CD4-positive, alpha-beta T cell treated with Interleukin-15 for 4 hours (primary cell): ENCODE measurements at places on chromosomes 12 and 14.

- no peak for DNase-seq
These were observed 59.7 kb downstream of the RASSF3 start for GRCh38 chr12:64670019-64670418.

- no peak for DNase-seq
These were observed 42.8 kb downstream of the KDM2B start for GRCh38 chr12:121537814-121538698.

- no peak for DNase-seq
These were observed 17.1 kb upstream of the PAWR start for GRCh38 chr12:79707830-79708229.

DNA sequence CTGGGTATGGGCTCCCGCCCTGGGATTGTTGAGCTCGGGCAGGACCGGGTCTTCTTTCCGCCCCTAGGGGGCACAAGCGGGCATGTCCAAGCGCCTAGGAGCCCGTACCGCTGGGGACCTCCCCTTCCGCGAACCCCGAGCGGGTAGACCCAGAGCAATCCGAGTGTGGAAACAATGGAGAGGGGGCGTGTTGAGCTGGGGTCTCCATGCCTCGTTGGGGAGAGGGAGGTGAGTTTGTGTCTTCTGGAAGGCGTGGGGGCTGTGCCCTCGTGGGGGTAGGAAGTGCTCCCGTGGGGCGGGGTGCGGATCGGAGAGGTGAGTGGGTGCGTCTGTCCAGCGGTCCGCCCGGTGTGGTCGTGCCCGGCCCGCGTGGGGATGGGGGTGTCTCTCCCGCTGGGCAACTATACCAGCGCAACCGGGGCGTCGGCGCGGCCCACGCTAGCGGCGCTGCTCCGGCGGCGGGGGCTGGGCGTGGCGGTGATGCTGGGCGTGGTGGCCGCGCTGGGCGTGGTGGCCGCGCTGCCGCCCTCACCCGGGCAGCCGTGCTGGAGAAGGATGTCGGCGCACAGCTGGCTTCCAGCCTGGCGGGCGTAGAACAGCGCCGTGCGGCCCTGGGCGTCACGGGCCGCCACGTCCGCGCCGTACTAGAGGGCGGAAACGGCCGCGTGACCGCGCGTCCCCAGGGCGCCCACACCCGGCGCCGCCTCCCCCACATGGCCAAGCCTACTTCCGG is 12.2 kb downstream of the AGAP2 start:
- peak; percentile 14 for DNase-seq

GRCh38 chr14:70773182-70773862 is 36.0 kb downstream of the MAP3K9 start:
- no peak for DNase-seq

GRCh38 chr14:98415766-98416165 is 856.2 kb downstream of the BCL11B start:
- no peak for DNase-seq

DNA sequence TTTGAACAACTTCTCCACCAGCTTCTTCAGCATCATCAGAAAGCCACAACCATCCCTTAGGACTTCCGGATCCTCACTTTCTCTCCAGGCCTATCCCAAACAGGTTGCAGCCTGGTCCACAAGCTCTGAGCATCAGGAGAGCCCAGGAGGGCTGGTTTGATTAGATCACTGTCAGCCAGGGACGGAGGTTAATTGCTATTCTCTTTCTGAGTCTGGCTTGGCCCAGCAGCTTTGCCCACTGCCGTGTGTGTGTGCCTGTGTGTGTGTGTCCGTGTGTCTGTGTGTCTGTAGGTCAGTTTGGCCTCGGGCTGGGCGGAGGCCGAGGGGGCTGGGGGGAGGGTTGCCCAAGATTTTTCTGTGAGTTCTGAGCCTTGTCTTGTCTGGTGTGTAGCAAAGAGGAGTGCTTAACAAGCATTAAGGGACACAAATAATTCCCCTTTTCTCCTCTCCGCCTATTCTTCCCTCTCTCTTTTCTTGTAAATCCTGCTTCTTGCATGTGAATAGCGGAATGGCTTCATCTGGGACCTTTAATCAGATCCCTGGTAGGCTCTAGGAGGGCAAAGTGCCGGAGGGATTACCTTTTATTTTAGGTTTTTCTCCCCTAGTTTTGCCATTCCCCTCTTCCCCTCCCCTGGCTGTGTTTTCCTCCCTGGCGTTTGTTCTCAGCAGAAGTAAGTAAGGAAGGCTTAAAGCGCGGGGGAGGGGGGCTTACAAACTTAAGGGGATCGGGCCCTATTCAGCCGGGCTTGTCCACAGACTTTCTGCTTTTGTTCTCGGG is 138.2 kb upstream of the LHX5 start:
- no peak for DNase-seq

DNA sequence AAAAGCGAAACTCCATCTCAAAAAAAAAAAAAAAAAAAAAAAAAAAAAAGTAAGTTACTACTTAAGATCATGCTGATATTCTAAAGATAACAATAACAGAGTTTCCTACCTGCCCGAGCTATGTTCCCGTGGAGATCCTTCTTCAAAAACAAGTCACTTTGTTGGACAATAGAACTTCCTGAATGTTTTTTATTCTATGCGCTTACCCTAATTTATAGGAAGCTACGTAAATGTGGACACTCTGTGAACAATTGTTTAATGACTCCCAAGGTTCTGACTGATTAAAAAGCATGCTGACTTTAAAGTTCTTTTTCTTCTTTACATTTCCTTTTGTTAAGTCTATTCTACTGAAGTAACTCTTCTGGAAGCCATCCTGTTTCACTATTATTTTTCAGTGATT is 52.5 kb downstream of the FGD4 start:
- no peak for DNase-seq

DNA sequence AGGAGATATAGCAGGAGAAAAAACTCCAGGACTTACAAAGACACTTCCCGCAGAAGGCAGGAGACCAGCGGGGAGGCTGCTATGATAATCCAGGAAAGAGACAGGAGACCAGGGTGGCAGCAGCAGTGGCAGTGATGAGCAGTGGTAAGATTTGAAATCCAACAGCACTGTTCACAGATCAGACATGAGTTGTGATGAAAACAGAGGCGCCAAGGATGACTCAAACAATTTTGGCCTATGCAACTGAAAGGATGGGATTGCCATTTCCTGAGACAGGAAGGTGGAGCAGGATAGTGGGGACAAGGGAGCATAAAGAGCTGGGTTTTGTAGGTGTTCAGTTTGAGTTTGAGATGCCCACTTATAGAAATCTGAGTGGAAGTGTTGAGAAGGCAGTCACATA is 108.6 kb upstream of the DYRK2 start:
- DNase-seq = no peak

DNA sequence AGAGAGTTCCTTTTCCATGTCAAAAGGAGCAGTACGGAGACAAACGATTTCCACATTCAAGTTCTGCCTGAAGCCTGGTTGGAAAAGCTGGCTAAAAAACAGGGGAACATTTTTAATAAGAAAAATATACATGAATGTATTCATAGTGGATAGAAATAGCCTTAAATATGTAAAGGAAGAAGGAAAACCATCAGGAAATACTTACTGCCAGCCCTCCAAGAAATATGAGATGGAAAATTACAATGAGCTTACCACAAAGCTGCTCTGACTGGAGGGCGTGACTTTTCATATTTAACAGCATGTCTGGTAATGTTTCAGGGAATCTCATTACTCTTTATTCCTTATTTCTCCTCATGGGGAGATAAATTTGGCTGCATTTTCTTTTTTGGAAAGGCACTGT is 75.9 kb upstream of the ZDHHC17 start:
- no peak for DNase-seq

DNA sequence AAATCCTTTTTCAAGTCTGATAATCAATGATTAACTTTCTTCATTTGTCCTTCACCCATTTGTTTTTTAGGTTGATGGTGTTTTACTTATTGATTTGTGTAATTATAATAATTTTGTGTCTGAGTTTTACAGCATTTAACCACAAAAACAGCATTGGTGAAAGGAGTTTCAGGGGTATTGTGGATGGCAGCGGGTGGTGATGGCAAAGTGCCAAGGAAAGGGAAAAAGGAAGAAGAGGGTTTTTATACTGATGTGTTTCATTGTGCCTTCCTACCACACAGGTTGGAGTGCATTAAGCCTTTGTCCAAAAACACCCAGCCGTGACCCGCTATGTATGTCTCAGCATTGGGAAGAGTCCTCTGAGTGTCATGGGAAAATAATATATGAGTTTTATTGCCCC is 150.3 kb downstream of the DAD1 start:
- no peak for DNase-seq

- no peak for DNase-seq
These were observed 35.2 kb downstream of the CRY1 start for GRCh38 chr12:107058190-107058589.

DNA sequence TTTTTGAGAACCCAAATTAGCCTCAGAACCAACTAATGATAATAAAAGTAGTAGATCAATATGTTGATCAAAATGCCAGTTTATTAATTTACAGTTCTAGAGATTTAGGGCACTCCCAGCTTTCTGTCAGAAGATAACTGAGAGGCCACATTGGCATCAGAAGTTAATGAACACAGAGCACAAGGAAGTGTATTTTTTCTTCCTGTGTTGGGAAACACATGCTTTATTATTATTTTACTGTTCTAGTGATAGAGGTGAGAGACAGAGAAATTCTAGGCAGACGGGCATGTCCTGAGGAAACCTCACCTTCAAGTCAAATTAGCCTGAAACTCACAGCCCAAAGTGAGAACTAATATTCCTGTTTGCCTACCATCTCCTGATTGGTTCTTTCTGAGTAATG is 213.7 kb downstream of the PCNX1 start:
- DNase-seq = no peak

- DNase-seq = no peak
These were observed 1.2 kb downstream of the KRT4 start for GRCh38 chr12:52812749-52813148.

DNA sequence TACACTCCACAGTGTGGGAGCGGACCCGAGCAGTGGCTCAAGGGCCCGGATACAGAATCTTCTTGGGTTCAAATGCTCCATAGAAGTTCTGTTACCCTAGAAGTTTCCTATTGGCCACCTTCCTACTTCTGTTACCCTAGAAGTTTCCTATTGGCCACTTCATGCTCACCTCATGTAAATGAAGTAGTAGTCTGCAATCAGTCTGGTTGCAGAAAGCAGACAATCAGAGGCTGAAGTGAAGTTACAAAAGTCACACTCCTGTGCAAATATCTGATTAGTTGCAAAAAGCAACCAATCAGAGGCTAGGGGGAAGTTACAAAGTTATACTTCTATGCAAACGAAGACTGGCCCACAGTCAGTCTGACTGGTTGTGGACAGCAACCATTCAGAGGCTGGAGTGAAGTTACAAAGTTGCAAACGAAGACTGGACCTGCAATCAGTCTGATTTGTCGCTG is 77.8 kb upstream of the CPNE8 start:
- no peak for DNase-seq

DNA sequence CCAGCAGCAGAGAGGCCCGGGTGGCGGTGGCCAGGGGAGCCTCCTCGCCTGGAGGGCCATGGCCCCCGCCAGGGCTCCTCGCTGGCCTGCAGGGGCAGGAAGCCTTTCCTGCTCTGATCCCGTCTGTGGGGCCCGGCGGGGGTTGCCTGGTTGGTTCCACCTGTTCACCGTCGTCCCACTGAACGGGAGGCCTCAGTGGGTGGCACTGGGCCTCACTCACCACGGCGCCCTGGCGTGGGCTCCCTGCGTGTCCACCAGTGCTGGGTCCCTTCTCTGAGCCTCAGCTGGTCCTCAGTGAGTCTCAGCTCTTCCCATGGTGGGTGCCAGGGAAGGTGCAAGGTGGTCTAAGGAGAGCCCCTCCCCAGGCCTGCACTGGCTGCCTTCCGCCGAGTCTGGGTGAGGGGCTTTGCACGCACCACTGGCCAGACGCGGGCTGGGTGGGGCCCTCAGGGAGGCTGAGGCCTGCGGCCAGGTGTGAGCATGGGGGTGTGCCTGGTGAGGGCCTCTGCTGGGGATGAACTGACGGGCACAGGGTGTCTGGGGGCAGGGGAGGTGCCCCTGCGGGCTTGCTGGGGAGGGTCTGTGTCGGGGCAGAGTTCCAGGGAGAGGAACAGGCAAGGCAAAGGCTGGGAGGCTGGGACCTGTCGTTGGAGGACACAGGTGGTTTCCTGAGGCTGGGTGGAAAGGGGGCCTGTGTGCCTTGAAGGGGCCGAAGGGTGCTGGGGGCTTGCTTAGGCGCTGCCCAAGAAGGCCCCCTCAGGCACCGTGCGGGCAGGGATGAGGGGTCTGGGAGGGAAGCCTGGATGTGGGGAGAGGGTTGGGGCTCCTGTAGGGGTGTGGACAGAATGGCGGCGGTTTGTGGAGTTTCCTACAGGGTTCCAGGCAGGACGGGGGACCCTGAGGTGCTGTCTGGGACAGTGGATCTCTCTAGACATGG is 339.8 kb downstream of the TMEM121 start:
- no peak for DNase-seq

DNA sequence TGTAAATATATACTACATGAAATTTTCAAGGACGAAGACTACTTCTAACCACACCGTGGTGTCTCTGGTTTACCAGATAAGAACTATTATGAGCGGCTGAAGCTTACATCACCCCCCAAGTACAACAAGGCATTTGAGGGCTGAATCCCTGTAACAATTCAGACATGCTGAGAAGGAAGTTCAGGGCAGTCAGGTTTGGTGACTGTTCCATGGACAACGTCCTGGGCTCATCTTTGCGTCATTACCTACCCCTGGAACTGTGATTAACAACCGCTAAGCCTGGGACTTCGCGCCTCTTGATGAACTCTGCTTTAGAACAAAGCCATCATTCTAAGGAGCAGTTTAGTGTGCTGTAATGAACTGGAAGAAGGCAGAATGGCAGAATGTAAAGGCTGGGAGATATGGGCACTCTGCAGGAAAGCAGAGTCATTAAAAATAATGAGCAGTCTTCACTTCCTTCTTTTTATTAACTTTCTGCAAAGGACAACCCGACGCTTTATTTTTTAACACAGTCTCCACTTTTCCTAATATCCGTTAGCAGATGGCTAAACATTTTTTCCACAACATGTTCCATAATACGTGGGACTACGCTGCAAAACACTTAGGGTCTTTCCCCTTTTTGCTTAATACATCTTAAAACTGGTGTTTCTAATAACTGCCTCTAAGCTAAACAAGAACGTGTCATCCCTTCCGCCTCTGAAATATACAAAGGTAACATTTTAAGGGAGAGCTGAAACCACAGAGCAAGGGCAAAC is 263.2 kb downstream of the ADAMTS20 start:
- DNase-seq = no peak

DNA sequence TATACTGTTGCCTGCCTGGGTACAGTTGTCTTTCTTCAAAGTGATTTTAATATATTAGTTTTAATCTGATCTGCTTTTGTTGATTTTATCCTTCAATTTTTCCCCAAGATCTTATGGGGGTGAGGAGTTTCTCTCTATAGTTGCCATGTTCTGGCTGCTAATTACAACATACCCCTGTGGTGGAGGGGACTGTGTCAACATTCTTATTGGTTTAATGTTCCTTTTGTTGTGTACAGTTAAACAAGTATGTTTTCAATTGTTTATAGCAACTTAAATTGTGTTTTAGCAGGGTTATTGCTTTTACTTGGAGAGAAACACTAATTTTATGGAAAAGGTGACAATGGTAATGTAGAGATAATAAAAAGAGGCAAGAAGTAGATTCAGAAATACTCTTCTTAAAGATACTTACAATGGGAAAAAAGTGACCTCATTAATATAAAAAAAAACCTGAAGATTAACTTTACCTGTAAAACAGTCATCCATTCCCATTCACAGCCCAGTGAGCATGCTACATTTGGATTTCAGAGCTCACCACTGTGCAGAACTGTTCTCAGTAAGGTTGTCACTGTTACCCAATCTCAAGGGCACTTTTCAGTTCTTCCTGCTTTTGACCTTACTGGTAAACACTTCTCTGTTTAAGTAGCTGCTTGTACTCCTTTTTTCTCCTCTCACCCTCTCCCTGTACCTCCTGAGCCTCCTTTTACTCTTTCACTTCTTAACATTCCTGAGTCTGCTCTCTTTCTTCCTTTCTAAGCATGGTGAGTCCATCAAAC is 8.1 kb upstream of the LRRK2 start:
- DNase-seq = no peak
